ENCODE measurements at places on chromosomes 11 and 22. TPM values are rescaled to one million over a fixed set of nuclear protein-coding genes. Genes with fewer than 3 reads are reported as not detected.

Gene TUBA8
- 2.1 TPM for total RNA-seq

Gene DRD4
- total RNA-seq, result 1.1 TPM

Gene FGF19
- 0.09 TPM for total RNA-seq

DNA sequence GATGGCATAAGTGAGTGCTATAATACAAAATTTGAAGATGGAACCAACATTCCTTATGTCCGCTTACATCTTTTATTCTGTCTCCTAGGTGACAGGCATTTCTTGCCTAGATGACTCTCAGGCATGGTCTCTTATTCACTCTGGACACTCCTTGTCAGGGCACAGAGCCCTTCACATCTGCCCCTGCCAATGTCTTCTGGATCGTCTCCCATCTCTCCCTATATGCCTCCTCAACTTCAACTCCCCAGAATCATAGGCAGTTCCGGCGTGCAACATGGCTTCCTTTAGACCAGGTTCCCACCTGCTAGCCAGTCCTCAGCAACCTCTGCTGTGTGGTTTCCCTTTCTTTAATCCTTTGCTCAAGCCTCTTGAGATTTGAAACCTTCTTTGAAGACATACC is 300.9 kb downstream of the TENM4 start:
- H3K4me3 ChIP-seq, result no peak overlapping the region
- DNase-seq, result no peak
- no peaks in the 10 kb centered on the region for H3K27me3 ChIP-seq
- H3K27ac ChIP-seq, result no peak overlapping the region

DNA sequence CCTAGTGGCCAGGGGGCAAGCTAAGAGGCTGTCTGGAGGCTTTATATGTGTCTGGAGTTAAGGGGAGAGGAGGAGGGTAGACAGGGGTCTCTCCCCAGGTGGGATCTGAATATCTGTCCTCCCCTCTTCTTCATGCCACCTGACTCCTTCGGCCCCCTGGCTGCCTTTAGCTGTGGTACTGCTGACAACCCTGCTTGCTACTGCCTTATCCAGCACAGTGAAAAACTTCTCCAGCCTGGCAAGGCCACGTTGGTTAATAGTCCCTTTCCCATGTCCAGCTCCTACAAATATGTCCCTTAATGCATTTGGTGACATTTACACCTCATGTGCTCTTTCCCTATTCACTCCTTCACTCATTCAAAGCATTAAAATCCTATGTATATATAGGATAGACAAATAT is 42.4 kb upstream of the NNMT start:
- no peak overlapping the region for H3K27ac ChIP-seq
- no peak overlapping the region for H3K4me3 ChIP-seq
- no peaks in the 10 kb centered on the region for H3K27me3 ChIP-seq

GRCh38 chr22:30371981-30372380 is 15.2 kb downstream of the CCDC157 start:
- no peaks in the 10 kb centered on the region for H3K27me3 ChIP-seq
- H3K4me3 ChIP-seq, result no peak overlapping the region
- H3K27ac ChIP-seq, result no peak overlapping the region
- no peaks in the 10 kb centered on the region for H3K36me3 ChIP-seq

- DNase-seq, result no peak
- H3K4me1 ChIP-seq, result no peaks in the 10 kb centered on the region
- no peaks in the 10 kb centered on the region for H3K36me3 ChIP-seq
- H3K27me3 ChIP-seq, result peaks cover 19% of the 10 kb centered on the region
- no peak overlapping the region for H3K27ac ChIP-seq
- H3K4me3 ChIP-seq, result no peak overlapping the region
Measured at GRCh38 chr11:69770540-69770939, 4.6 kb downstream of the FGF4 start.

DNA sequence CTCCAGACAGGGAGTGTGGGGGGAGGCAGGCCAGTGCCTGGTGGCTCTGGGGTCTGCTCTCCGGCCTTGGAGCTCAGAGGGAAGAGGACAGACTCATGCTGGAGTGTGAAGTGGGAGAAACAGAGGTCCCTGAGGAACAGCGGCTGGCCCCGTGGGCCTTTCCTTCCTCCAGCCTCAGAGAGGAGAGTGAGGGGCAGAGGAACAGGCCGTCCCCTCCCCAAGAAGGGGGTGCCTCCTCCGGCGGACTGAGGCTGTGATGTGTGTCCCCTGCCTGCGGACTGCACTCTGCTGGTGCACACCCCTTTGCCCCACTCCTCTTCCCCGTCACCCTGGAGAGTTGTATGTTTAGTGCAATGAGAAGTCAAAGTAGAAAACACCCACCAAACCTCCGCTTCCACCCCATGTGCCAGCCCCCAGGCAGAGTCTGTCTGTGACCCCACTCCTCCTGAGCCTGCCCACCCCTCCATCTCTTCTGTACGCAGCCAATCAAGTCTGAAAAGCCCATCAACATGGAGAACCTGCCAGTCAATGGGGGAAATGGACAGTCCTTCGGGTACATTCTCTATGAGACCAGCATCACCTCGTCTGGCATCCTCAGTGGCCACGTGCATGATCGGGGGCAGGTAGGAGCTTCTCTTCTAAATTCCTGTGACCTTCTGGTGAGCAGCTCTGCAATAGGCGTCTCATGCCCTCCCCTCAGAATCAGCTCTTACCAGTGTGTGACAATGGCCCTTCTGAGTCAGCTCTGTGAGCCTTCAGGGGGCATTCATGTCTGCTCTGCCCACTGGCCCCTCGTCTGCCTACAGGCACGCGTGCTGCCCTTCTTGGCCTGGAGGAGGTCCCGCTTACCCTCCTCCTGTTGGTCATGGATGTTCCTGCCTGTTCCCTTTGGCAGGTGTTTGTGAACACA is 39.0 kb downstream of the GLB1L2 start:
- H3K4me3 ChIP-seq, result no peak overlapping the region
- no peak overlapping the region for H3K27ac ChIP-seq
- no peaks in the 10 kb centered on the region for H3K27me3 ChIP-seq
- no peaks in the 10 kb centered on the region for H3K36me3 ChIP-seq

DNA sequence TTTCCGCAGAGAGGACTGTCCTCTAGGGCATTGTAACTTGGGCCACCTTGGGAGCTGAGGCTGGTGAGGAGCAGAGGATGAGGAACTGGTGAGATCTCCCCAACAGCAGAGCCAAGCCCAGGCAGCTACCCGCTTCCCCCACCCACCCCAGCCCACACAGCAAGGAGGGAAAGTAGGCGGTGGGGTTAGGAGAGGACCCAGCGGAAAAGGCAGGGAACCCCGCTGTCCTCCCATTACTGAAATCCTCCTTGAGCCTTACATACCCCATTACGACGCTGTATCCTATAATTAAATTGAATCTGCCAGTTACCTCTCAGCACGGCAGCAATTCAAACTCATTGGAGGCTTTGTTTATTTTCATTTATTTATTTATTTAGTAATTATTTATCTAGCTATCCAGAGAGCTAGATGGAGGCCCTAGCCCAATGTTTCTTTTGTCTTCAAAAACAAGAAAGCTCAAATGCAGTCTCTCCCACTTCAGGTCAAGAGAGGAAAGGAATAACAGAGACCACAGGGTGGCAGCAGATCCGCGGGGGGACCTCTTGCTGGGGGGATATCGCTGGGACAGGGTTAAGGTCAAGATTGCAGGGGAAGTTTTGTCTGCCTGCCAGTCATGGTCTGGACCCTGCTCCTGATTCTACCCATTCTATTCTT is 218.0 kb downstream of the ST3GAL4 start:
- no peak overlapping the region for H3K4me3 ChIP-seq
- no peak overlapping the region for H3K27ac ChIP-seq
- no peak for DNase-seq
- H3K36me3 ChIP-seq, result no peaks in the 10 kb centered on the region
- H3K27me3 ChIP-seq, result peaks cover 7% of the 10 kb centered on the region

DNA sequence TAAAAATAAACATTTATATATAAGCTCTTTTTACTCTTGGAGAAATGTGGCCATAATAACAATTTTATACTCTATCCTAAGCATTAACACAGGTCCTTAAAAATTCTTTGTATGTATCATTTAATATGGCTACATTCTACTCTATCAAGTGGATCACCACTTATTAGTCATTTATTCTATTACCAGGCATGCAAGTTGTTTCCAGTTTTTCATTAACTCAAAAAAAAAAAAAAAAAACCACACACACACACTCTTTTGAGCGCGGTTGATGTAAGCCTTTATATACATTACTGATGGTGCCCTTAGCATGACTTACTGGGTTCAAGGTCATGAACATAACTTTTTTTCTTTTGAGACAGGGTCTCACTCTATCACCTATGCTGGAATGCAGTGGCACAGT is 47.1 kb upstream of the MICAL2 start:
- H3K36me3 ChIP-seq, result no peaks in the 10 kb centered on the region
- H3K27ac ChIP-seq, result no peak overlapping the region
- no peak for DNase-seq

DNA sequence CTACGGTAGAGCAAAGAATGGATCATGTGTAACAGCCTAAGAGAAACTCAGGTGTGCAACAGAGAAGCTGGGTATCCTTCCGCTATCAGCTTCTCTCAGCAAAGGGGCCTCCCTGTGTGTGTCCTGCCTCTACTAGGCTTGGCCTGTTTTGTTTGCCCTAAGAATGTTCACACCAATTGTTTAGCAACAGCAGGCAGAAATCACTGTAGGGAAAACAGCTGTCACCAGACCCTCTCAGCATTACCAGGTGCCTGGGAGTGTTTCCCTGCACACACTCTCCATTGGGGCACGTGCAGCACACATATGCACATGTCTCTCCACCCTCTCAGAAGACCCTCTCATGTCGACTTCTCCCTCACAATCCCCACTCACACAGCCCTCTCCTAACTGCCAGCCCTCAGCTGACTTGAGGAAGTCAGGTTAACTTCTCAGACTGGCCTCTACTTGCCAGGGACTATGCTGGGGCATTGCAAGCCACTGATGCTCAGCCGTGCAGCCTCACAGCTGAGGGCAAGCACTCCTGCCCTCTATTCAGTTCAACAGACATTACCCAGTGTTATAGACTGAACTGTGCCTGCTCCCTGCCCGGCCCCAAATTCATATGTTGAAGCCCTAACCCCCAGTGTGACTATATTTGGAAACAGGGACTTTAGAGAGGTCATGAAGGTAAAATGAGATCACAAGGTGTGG is 97.6 kb downstream of the TRIM29 start:
- H3K27me3 ChIP-seq, result no peaks in the 10 kb centered on the region
- no peaks in the 10 kb centered on the region for H3K4me1 ChIP-seq
- no peaks in the 10 kb centered on the region for H3K36me3 ChIP-seq
- H3K4me3 ChIP-seq, result no peak overlapping the region
- H3K27ac ChIP-seq, result no peak overlapping the region

DNA sequence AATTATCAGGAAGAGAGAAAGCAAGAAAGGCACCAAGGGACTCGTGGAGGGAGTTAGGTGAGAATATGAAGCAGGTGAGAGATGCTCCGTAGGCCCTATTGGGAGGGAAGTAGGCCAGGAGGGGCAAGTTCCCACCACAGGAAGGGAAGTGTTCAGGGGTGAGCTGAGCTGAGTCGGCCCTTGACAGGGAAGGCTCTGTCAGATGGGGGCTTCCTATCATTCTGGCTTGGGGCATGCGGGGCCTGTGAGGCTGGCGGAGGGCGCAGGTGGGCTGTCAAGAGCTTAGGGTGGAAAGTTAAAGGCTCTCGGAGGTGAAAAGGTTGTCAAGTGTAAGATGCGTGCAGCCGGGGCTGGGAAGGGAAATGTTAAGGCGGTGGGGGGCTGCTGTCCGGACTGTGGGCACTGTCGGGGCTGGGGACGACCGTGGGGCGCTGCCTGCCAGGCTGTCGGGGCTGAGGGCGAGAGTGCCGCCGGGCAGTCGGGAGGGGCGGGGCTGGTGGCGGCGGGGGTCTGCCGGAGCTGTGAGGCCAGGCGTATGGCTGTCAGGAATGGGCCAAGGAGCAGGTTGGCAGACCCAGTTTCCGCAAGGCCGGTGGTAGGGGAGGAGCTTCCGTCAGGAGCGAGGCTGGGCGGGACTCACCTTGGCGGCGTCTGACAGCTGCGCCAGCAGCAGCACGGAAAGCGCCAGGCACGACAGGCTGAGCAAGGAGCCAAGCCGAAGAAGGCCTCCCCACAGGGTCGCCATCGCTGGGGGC is 496 bp downstream of the TMEM9B start:
- H3K36me3 ChIP-seq, result peaks cover 9% of the 10 kb centered on the region
- no peaks in the 10 kb centered on the region for H3K27me3 ChIP-seq
- DNase-seq, result no peak
- H3K4me3 ChIP-seq, result peak overlapping the region; percentile 86

DNA sequence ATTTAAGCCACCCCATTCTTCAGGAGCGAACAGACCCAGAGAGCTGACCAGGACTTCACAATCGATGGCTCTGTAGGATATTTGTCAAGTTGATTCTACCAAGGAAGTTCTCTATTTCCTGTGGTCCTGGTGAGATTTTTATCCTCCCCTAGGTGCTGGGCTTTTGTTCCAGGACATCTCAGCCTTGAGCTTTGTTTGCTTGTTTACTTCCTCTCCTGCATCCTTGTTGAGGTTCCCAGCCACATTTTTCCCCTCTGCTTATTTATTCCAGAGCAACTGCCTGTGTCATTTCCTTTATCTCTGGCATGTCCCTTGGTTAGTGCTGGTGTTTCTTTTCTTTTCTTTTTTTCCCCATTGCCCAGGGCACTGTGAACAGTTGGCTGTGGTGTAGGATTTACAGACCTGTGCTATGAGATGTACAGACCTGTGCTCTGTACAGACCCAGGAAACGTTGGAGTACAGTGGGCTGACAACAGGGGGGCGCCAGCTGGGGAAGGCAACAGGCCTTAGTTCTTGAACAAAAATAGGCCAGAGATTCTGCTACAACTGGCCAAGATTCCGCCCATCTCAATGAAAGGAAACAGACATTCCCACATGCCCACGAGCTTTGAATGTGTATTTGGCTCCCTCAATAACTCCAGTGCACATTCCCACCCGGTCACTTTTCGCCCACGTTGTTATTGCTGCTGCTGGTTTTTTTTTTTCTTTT is 235.9 kb upstream of the DDI1 start:
- no peaks in the 10 kb centered on the region for H3K27me3 ChIP-seq
- no peaks in the 10 kb centered on the region for H3K36me3 ChIP-seq
- H3K27ac ChIP-seq, result peak overlapping the region; percentile 48
- no peak for DNase-seq
- peaks cover 2% of the 10 kb centered on the region for H3K4me1 ChIP-seq
- no peak overlapping the region for H3K4me3 ChIP-seq

DNA sequence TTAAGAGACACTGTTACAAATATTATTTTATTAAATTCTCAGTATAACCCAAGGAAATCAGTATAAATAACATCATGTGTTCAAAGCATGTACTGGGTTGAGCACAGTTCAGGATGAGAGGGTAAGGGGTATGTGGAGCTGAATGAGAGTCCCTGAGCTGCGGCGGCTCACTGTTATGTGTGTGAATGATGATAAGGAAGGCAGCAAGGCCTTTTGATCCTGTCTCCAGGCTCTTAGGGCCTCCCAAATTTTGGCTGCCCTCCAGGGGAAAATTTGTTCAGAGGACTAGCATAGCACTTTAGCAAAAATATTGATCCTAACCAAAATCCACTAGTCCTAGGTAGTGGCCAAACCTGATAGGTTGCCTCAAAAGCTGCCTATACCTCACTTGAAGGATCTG is 86.1 kb upstream of the SPON1 start:
- no peak overlapping the region for H3K4me3 ChIP-seq
- no peaks in the 10 kb centered on the region for H3K36me3 ChIP-seq
- no peaks in the 10 kb centered on the region for H3K27me3 ChIP-seq
- no peak for DNase-seq
- H3K4me1 ChIP-seq, result no peaks in the 10 kb centered on the region

- no peak overlapping the region for H3K27ac ChIP-seq
- peaks cover 7% of the 10 kb centered on the region for H3K4me1 ChIP-seq
- H3K27me3 ChIP-seq, result no peaks in the 10 kb centered on the region
- H3K4me3 ChIP-seq, result no peak overlapping the region
Measured at GRCh38 chr11:1515082-1516060, 28.8 kb upstream of the MOB2 start.
